Stimulated activated CD4-positive, alpha-beta T cell treated with anti-CD3 and anti-CD28 coated beads, Interleukin-1b, Interleukin-23, amount 100 ng/mL, for 1 hour (primary cell): ENCODE measurements at places on chromosomes 5 and 9.

DNA sequence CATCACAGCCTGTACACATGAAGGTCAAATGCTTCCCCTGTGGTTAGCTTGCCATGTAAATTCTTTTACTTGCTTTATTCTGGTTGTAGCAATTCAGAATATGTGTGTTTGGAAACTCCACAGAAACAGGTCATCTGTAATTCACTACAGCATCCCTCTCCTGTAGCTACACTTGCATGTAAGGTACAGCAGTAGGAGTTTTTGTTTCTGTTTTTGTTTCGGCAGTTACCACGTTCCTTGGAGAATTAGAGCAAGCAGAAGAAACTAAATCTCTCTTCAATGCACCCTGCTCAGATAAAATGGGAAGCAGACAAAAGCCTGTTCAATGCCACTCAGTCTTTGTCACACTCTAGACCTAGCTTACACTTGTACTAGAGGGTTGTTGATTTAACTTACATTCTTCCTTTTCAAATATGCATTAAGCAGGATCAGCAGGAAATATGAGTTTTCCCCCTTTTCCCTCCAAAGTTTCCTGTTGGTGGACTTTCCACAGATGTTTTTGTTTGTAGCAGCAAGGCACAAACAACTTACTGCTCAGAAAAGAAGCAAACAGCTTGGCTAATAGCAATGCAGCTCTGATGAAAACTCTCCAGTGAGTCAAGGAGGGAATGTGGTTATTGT, 80.9 kb downstream of the YIPF5 start:
- DNase-seq = no peak

DNA sequence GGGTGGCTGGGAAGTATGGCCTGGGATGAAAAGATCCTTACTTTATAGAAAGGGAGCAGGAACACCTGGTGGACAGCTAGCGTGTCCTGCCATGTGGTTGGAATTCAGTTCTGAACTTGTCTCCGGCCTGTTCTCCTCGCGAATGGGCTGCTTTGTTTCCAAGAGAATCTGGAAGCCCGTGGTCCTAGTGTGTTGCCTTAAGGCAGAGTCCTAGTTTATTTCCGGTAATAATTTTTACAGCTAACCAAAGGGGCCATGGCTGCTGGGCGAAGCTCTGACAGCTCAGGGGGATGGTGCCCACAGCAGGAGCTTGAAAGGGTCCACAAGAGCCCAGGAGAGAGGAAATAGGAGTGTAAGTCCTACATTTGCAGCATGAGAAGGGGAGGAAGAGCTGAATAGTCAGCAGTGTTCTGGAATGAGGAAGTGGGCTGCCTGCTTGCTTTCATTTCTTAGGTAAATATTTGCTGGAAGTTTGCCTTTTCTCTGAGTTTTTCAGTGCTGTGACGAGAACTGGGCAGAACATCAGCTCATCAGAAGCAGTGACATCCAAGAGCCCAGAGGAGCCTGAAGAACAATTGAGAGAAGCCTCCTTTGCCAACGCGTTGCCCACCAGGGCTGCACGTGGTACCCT, 13.1 kb upstream of the IGFBPL1 start:
- DNase-seq = no peak

- peak; percentile 23 for DNase-seq
Measured at GRCh38 chr5:122845229-122846050, at the start of gene SNX24. Gene SNX24, plus strand, starts transcription at chr5:122845613. Its CDS starts 21 bp downstream, at chr5:122845634.

GRCh38 chr9:86947146-86948073, at the start of gene GAS1:
Gene GAS1, minus strand, starts transcription at chr9:86947506. Its CDS starts 727 bp downstream, at chr9:86946779.
- peak; percentile 16 for DNase-seq

DNA sequence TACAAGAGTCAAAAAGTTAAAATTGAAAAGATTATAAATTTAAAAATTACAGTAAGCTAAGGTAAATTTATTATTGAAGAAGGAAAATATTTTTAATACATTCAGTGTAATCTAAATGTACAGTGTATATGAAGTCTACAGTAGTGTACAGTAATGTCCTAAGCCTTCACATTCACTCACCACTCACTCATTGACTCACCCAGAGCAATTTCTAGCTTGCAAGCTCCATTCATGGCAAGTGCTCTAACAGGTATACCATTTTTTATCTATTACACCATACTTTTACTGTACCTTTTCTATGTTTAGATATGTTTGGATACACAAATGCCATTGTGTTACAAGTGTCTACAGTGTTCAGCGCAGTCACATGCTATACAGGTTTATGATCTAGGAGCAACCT, 389.7 kb downstream of the RASEF start:
- DNase-seq = no peak
